ENCODE measurements at places on chromosomes 7 and 10. TPM values are rescaled to one million over a fixed set of nuclear protein-coding genes. Genes with fewer than 3 reads are reported as not detected.

DNA sequence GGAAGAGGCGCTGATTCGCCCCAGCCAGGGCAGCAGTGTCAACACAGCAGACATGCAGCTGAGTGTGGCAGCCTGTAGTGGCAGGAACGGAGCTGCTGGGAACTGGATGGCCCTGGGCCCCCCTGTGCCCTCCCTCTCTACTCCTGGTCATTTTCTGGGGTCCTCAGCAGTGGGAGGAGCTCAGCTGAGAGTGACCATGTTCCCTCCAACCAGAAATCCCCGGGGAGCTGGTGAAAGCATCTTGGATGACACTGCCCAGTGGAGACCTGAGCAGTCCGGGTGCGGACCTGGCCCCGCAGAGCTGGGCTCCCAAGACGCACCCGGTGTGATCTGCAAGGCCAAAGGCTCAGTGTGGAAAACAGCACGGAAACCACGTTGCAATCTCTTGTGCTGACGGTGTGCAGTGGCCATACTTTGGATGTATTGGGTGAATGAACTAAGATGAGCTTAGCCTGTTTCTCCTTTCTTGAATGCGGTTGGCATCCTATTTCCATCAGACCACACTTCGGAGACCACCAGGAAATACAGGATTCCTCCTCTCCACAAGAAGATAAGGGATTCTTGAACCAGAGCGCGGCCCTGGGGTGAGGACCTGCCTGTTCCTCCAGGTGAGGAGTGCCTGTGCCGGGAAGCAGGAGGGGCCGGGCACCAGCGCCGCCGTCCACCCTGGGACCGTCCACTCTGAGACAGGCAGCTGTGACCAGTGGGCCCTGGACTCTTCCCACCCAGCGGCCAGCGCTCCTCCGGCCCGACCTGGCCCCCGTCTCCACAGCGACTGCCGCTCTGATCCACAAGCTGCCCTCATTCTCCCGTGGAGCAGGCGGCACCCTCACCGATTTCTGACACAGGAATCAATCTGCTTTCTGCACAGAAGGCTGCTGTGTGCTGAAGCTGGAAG, 93.5 kb upstream of the DIP2C start:
- no peaks in the 10 kb centered on the region for H3K4me1 ChIP-seq
- no peak for DNase-seq
- no peak overlapping the region for H3K27ac ChIP-seq
- H3K27me3 ChIP-seq: peaks cover 37% of the 10 kb centered on the region

GRCh38 chr7:31121601-31122000, 69.5 kb downstream of the ADCYAP1R1 start:
- H3K27ac ChIP-seq: no peak overlapping the region
- DNase-seq: no peak
- no peaks in the 10 kb centered on the region for H3K4me1 ChIP-seq
- H3K36me3 ChIP-seq: no peaks in the 10 kb centered on the region

The RGR gene
- total RNA-seq: not detected

DNA sequence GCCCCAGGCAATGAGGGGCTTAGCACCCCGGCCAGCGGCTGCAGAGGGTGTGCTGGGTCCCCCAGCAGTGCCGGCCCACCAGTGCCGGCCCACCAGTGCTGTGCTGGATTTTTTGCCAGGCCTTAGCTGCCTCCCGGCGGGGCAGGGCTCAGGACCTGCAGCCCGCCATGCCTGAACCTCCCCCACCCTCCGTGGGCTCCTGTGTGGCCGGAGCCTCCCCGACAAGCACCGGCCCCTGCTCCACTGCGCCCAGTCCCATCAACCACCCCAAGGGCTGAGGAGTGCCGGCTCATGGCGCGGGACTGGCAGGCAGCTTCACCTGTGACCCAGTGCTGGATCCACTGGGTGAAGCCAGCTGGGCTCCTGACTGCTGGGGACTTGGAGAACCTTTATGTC, 3.5 kb upstream of the ACSL5 start:
- H3K27ac ChIP-seq: no peak overlapping the region
- H3K27me3 ChIP-seq: no peaks in the 10 kb centered on the region
- no peak overlapping the region for H3K4me3 ChIP-seq
- no peaks in the 10 kb centered on the region for H3K36me3 ChIP-seq

GRCh38 chr7:47191876-47192291, 390.0 kb downstream of the TNS3 start:
- no peak for DNase-seq
- no peaks in the 10 kb centered on the region for H3K27me3 ChIP-seq
- H3K27ac ChIP-seq: no peak overlapping the region
- H3K36me3 ChIP-seq: no peaks in the 10 kb centered on the region

The PFKFB3 gene
- 72.6 TPM for total RNA-seq

DNA sequence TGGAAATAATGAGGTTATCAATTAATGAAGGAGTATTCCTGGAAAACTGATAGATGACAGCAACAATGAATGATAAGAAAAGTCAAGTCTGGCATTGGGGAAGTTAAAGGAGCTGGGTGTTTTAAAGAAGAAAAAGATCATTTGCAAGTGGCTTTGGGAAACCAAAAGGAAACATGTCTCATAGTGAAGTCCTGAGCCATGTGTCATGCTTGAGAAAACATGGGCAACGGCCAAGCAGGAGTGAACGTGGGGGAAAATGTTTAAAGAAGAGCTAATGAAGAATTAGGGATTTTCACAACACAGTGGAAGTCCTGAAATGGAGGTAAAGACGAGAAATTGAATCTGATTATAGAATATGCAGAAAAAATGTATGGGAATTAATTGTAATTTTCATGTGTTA, 1383.2 kb upstream of the CELF2 start:
- H3K4me3 ChIP-seq: no peak overlapping the region
- DNase-seq: no peak
- H3K36me3 ChIP-seq: no peaks in the 10 kb centered on the region
- H3K27me3 ChIP-seq: no peaks in the 10 kb centered on the region
- H3K27ac ChIP-seq: no peak overlapping the region

DNA sequence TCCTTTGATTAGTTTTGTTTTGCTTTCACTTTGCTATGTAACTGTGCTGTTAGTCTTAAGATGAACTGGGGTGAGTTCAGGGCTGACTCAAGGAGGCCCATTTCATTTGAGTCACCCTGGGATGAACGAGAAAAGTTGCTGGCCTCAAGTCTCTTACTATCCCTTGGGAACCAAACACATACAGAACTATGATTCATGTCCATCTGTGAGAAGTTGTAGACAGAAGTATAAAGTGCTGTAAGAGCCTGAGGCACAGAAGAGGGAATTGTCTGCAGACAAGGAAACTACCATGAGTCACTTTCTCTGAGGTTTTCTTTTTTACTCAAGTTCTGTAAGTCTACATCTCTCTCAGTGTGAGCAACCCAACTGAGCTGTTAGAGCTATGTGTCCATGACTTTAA, 179.8 kb upstream of the CSTF2T start:
- DNase-seq: peak; percentile 2
- H3K4me3 ChIP-seq: peak overlapping the region; percentile 4
- no peak overlapping the region for H3K27ac ChIP-seq
- no peaks in the 10 kb centered on the region for H3K27me3 ChIP-seq
- no peaks in the 10 kb centered on the region for H3K36me3 ChIP-seq
- peaks cover 11% of the 10 kb centered on the region for H3K4me1 ChIP-seq

DNA sequence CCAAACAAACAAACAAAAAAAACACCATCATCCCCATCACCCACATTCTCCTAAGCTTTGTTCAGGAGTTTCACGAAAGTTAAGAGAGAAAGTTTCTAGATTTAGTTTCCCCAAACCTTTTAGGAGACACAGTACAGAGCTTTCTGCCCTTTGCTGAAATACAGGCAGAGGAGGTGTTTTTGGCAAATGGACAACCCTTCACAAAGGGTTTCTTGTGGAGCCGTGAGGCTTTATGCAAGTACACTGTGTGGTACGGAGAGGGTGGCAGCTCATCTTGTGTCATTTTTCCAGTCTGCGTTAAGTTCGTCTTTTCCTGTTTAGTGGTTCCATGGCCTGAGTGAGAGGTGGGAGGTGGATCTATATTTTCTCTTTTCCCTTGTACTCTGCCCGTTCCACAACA, 215.5 kb upstream of the PRKCQ start:
- H3K36me3 ChIP-seq: no peaks in the 10 kb centered on the region
- no peaks in the 10 kb centered on the region for H3K27me3 ChIP-seq
- no peaks in the 10 kb centered on the region for H3K4me1 ChIP-seq
- no peak for DNase-seq

The JCAD gene
- total RNA-seq: 0.14 TPM

GRCh38 chr10:34092891-34093290, 722.2 kb downstream of the PARD3 start:
- no peak overlapping the region for H3K27ac ChIP-seq
- DNase-seq: no peak
- no peaks in the 10 kb centered on the region for H3K4me1 ChIP-seq
- H3K27me3 ChIP-seq: no peaks in the 10 kb centered on the region

DNA sequence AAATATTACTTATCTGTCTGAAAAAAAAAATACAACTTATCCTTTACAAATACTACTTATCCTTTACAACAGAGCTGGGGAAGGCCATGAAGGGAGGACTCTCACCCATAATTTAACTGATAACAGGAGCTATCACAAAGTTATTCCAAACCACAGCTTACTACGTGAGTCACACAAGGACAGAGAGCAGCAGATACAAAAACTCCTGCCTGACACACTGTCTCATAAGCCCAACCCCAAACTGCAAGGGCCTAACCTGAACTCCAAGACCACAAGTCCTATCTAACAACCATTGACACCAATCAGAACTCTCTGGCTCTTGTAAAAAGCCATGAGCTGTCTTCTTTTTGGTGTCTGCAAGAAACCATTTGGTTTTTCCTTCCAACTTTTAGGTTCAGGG, 28.5 kb upstream of the CXCL12 start:
- no peaks in the 10 kb centered on the region for H3K4me1 ChIP-seq
- no peak overlapping the region for H3K27ac ChIP-seq
- no peak overlapping the region for H3K4me3 ChIP-seq
- H3K36me3 ChIP-seq: no peaks in the 10 kb centered on the region
- peaks cover 25% of the 10 kb centered on the region for H3K27me3 ChIP-seq

GRCh38 chr7:4103352-4104091, 578.6 kb upstream of the FOXK1 start:
- no peaks in the 10 kb centered on the region for H3K36me3 ChIP-seq
- H3K27me3 ChIP-seq: no peaks in the 10 kb centered on the region
- no peak for DNase-seq
- H3K27ac ChIP-seq: no peak overlapping the region
- no peak overlapping the region for H3K4me3 ChIP-seq

- peak overlapping the region; percentile 99 for H3K27ac ChIP-seq
- peaks cover 68% of the 10 kb centered on the region for H3K4me1 ChIP-seq
- no peaks in the 10 kb centered on the region for H3K27me3 ChIP-seq
- no peak for DNase-seq
These were observed 121.8 kb upstream of the AFAP1L2 start for GRCh38 chr10:114526126-114526503.

- no peak overlapping the region for H3K27ac ChIP-seq
- peaks cover under 1% of the 10 kb centered on the region for H3K4me1 ChIP-seq
- H3K36me3 ChIP-seq: no peaks in the 10 kb centered on the region
- no peaks in the 10 kb centered on the region for H3K27me3 ChIP-seq
- DNase-seq: no peak
These were observed 356.0 kb upstream of the NPVF start for GRCh38 chr7:25584112-25584938.

The HMX3 gene
- 0.19 TPM for total RNA-seq

DNA sequence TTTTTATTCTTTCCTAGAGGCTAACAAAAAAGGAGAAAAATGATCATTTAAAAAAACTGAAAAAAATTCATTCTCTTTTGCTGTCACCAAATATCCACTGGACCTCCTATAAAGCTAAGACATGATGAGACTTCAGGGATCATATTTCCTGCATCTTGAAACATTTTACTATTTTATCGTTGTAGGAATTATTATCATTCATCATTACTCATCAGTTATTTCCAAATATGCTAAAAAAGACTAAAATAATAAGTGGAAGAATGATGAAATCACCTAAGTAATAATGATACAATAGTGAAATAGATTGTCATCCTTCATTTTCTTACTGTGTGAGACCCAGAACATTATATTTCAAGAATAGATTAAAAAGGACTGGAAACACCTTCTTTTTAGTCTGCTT, 28.3 kb downstream of the TAF3 start:
- H3K27me3 ChIP-seq: no peaks in the 10 kb centered on the region
- H3K36me3 ChIP-seq: peaks cover 13% of the 10 kb centered on the region
- H3K4me1 ChIP-seq: peaks cover 14% of the 10 kb centered on the region
- DNase-seq: no peak
- no peak overlapping the region for H3K27ac ChIP-seq

The IDI2 gene
- not detected for total RNA-seq

- H3K27ac ChIP-seq: no peak overlapping the region
- H3K4me3 ChIP-seq: no peak overlapping the region
- no peaks in the 10 kb centered on the region for H3K27me3 ChIP-seq
These were observed 42.8 kb downstream of the SPOCK2 start for GRCh38 chr10:72045586-72045985.

- no peak for DNase-seq
- no peaks in the 10 kb centered on the region for H3K4me1 ChIP-seq
- no peaks in the 10 kb centered on the region for H3K36me3 ChIP-seq
These were observed 184.6 kb downstream of the FANK1 start for GRCh38 chr10:126080879-126081411.

The ASB13 gene
- 12.0 TPM for total RNA-seq

The CTTNBP2 gene
- total RNA-seq: not detected

GRCh38 chr7:38310591-38311101, 37.2 kb upstream of the TARP start:
- peaks cover 11% of the 10 kb centered on the region for H3K4me1 ChIP-seq
- DNase-seq: no peak
- peak overlapping the region; percentile 69 for H3K4me3 ChIP-seq
- peaks cover 4% of the 10 kb centered on the region for H3K36me3 ChIP-seq
- peak overlapping the region; percentile 80 for H3K27ac ChIP-seq

DNA sequence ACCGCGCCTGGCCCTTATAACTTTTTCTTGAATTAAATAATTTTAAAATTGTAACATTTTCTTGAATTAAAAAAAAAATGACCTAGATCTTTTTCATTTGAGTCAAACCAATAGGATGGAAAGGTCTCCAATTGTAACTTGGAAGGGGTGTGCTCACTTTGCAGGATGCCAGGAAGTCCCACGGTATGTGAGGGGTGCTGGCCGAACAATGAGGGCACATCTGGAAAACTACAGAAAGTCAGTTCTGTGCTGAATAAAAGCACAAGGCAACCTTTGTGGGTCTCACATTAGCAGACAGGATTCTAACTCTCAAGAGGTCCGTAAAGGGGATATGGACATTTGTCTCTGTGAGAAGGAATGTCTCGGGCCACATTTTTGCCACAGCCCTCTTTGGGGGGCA, 52.8 kb upstream of the PDLIM1 start:
- no peaks in the 10 kb centered on the region for H3K36me3 ChIP-seq
- no peaks in the 10 kb centered on the region for H3K4me1 ChIP-seq
- no peaks in the 10 kb centered on the region for H3K27me3 ChIP-seq
- no peak for DNase-seq
- H3K4me3 ChIP-seq: no peak overlapping the region
- H3K27ac ChIP-seq: no peak overlapping the region

The ENTPD1 gene
- 0.99 TPM for total RNA-seq

The ARPC1A gene
- total RNA-seq: 55.0 TPM

The NEUROD6 gene
- total RNA-seq: not detected

- peaks cover 12% of the 10 kb centered on the region for H3K27me3 ChIP-seq
- H3K36me3 ChIP-seq: no peaks in the 10 kb centered on the region
- no peak overlapping the region for H3K4me3 ChIP-seq
- no peaks in the 10 kb centered on the region for H3K4me1 ChIP-seq
- DNase-seq: no peak
These were observed 123.1 kb downstream of the PLCE1 start for GRCh38 chr10:94116848-94117247.

The CHPF2 gene
- 25.1 TPM for total RNA-seq
